ENCODE measurements at places on chromosomes 5 and 9.
A peak's percentile ranks its signal among the peaks of the same experiment; 100 is the strongest.

- H3K36me3 ChIP-seq = no peaks in the 10 kb centered on the region
- no peak overlapping the region for H3K27ac ChIP-seq
- no peaks in the 10 kb centered on the region for H3K4me1 ChIP-seq
- no peaks in the 10 kb centered on the region for H3K27me3 ChIP-seq
- no peak overlapping the region for H3K4me3 ChIP-seq
Measured at GRCh38 chr5:5925191-5925590, 453.2 kb downstream of the MED10 start.

DNA sequence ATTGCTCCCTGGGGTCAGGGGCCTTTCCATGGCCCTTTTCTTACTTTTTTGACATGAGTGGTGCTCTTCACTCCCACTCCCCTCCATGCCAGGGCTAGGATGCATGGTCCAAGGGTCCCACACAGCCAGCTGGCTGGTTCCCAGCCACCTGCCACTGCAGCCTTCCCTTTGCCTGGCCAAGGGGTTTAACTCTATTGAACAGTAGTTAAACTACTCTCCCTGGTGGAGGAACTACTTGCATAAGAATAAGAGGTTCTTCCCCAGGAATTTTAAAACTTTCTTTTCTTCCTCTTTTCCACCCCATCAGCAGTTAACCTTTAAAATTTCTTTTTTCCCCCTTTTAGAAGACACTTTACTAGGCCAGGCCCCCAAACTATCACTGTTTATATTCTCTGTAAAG, 1532.8 kb upstream of the ACO1 start:
- no peak overlapping the region for H3K4me3 ChIP-seq
- H3K27ac ChIP-seq = no peak overlapping the region
- no peaks in the 10 kb centered on the region for H3K4me1 ChIP-seq
- DNase-seq = no peak
- no peaks in the 10 kb centered on the region for H3K27me3 ChIP-seq

- no peak overlapping the region for H3K27ac ChIP-seq
- DNase-seq = no peak
- H3K27me3 ChIP-seq = no peaks in the 10 kb centered on the region
- H3K4me3 ChIP-seq = no peak overlapping the region
Measured at GRCh38 chr5:161382685-161383084, 163.8 kb downstream of the GABRB2 start.

- H3K4me1 ChIP-seq = no peaks in the 10 kb centered on the region
- DNase-seq = no peak
- H3K36me3 ChIP-seq = no peaks in the 10 kb centered on the region
- no peak overlapping the region for H3K27ac ChIP-seq
Measured at GRCh38 chr9:108626743-108627142, 229.0 kb downstream of the ACTL7B start.

- H3K27ac ChIP-seq = no peak overlapping the region
- H3K4me3 ChIP-seq = no peak overlapping the region
- H3K4me1 ChIP-seq = no peaks in the 10 kb centered on the region
- no peaks in the 10 kb centered on the region for H3K27me3 ChIP-seq
- no peak for DNase-seq
- no peaks in the 10 kb centered on the region for H3K36me3 ChIP-seq
Measured at GRCh38 chr5:73732045-73732444, 106.0 kb downstream of the ARHGEF28 start.

DNA sequence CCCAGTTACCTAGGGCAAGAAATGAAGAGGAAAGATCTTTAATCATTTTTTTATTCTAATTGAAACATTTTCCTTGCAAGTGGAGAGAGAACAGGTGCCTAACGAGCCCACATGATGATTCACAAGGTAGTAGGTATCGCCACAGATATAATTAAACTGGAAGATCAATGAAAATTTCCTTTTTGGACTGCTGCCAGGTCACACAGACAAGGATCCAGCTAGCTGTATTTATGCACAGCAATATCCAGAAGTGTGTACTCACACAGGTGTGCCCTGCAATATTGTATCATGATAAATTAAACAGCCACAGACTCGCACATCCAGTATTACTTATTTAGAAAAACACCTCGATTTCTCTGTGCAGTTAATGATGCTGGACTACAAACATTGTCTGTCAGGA, 294.0 kb upstream of the SMARCA2 start:
- no peak overlapping the region for H3K27ac ChIP-seq
- no peaks in the 10 kb centered on the region for H3K27me3 ChIP-seq
- H3K4me1 ChIP-seq = no peaks in the 10 kb centered on the region
- DNase-seq = no peak

DNA sequence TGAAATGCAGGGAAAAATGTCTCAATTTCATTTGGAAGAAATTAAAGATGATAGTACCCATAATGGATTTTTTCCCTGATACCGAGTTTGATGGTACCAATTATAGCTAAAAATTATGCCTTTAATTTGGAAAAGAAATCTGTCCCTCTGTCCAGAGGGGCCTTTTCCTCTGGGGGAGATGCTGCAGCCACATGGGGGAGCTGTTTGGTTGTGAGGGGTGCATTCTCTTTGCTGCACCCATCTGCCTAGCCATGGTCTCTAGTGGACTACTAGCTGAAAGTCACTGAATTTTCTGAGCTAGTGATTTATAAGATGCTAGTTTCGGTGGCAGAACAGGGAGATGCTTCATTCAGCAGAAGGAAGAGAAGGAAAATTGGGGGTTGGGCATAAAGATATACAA, 9.6 kb downstream of the SEC61B start:
- no peak overlapping the region for H3K27ac ChIP-seq
- H3K36me3 ChIP-seq = peaks cover 13% of the 10 kb centered on the region
- H3K4me1 ChIP-seq = no peaks in the 10 kb centered on the region
- H3K4me3 ChIP-seq = no peak overlapping the region

- no peaks in the 10 kb centered on the region for H3K36me3 ChIP-seq
- no peaks in the 10 kb centered on the region for H3K4me1 ChIP-seq
- no peaks in the 10 kb centered on the region for H3K27me3 ChIP-seq
- no peak overlapping the region for H3K27ac ChIP-seq
- no peak overlapping the region for H3K4me3 ChIP-seq
- DNase-seq = no peak
Measured at GRCh38 chr5:44708602-44709001, 100.1 kb upstream of the MRPS30 start.

DNA sequence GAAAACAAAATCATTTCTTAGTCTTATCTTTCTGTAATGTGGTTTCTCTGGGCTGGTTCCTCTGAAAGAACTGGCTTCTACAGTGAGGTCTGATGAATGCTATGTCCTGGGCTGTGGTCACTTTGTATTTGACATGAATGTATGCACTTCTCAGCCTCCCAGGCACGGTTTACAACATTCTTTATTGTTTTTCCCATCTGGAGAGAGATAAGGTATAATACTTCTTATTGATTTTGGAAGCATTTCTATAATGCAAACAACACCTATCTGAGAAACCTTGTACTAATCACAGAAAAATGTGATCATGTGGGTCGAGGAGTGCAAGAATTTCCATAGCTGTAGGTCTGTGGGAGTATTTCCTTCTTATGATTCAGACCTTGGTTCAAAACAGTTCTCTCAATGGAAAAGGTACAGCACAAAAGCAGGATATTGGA, 46.9 kb downstream of the ACTBL2 start:
- H3K27me3 ChIP-seq = no peaks in the 10 kb centered on the region
- peak; percentile 62 for DNase-seq
- H3K36me3 ChIP-seq = no peaks in the 10 kb centered on the region
- H3K4me3 ChIP-seq = no peak overlapping the region
- H3K4me1 ChIP-seq = no peaks in the 10 kb centered on the region

DNA sequence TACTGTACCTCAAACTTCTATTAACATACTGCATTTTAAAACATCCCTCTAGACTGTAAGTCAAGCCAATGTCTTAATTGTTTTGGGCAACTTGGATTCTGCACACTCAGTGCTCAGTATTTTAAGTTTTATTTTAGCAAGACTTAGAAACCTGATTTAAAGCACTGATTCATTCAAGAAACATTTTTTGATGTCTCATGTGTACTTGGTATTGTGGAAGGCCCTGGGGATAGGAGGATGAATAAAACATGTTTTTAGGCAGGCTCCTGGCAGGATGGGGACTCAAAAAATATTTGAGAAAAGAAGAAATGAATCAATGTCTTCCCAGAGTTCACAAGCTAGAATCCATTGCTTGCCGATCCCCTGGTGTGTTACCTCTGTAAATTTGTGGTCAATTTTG, 334.0 kb upstream of the PUM3 start:
- no peak overlapping the region for H3K27ac ChIP-seq
- no peak overlapping the region for H3K4me3 ChIP-seq
- no peaks in the 10 kb centered on the region for H3K36me3 ChIP-seq
- DNase-seq = peak; percentile 13
- no peaks in the 10 kb centered on the region for H3K4me1 ChIP-seq

DNA sequence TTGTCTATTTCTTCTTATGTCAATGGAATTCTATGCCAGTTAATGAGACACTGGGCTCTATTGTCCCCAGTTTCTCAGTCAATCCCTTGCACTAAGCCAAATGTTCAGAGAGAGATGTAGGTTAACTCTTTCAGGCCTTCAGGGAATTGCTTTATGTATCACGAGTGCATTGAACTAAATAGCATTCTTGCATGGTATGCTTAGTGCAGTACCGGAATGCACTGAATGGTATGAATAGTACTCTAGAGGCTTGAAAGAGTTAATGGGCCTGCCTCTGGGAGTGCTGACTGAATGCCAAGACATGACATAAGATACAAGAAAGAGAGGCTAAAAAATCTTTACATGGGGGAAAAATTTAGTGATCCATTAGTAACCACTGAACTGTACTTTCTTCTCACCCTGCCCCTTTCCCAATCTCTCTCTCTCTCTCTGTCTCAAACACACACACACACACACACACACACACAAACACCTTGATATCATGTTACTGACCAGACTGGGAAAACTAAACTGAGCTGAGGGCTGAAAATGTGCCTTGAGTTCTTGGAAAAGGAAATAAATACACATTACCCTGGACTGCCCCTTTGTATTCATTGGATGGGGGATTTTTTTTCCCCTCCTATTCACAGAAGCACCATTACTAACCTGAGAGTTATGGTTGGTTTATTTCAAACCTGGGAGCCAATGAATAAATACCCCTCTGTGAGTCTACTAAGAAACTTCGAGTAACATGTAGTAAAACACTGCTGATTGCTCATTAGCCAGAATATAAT, 35.4 kb upstream of the TMC1 start:
- H3K27ac ChIP-seq = no peak overlapping the region
- H3K4me3 ChIP-seq = no peak overlapping the region
- no peaks in the 10 kb centered on the region for H3K4me1 ChIP-seq
- no peaks in the 10 kb centered on the region for H3K27me3 ChIP-seq

GRCh38 chr9:29691758-29692407, 2118.6 kb upstream of the C9orf72 start:
- peak; percentile 2 for DNase-seq
- no peaks in the 10 kb centered on the region for H3K36me3 ChIP-seq
- no peak overlapping the region for H3K27ac ChIP-seq
- no peaks in the 10 kb centered on the region for H3K27me3 ChIP-seq

GRCh38 chr9:89418882-89419640, 78.9 kb downstream of the SEMA4D start:
- H3K4me3 ChIP-seq = no peak overlapping the region
- no peaks in the 10 kb centered on the region for H3K27me3 ChIP-seq
- no peak for DNase-seq
- H3K27ac ChIP-seq = no peak overlapping the region
- H3K36me3 ChIP-seq = no peaks in the 10 kb centered on the region

DNA sequence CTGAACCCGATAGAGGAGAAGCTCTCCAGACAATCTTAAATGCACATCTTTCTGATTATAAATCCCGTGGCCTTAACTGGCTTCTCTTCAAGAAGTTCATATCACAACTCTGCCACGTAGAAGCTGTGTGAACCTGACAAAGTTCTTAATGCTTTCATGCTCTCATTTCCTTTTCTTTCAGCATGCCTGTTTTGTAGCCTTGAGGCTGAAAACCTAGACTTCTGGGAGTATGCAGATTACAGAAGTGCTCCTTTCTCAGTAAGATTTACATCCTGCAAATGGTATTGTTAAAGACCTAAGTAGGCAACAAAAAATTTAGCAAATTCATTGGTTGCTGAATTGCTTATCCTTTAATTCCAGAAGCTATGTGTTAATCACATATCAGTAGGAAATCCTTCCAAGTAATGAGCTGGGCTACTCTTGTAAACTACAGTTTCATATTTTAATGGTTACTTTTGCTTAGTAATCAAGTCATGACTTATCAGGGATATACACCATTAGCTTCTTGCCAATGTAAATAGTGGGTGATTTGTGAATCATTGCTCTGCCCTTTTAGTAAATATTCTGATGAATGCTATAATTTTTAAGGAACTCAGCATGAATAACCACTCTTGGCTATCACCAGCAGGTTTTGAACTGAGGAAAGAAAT, 334.7 kb downstream of the FBXL7 start:
- no peak for DNase-seq
- H3K36me3 ChIP-seq = no peaks in the 10 kb centered on the region
- no peaks in the 10 kb centered on the region for H3K27me3 ChIP-seq
- H3K4me3 ChIP-seq = no peak overlapping the region
- H3K27ac ChIP-seq = no peak overlapping the region

DNA sequence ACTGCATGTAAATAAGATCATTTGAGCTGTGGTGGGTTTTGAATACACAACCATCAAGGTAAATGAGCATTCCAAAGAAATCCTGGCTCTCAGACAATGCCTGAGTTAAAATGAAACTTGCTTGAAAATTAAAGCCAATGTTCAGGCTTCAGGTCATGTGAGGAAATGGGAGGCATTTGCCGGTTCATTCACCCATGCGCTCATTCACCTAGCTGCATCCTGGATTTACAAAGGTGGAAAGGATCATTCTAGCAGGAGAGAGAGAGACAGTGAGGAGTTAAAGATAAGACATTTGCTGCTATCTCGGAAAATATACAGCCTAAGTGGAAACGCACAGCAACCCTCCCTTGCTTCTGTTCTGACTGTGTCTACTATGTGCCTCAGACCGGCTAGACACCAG, 143.8 kb upstream of the KLF4 start:
- H3K4me1 ChIP-seq = peaks cover 4% of the 10 kb centered on the region
- H3K4me3 ChIP-seq = no peak overlapping the region
- H3K27me3 ChIP-seq = no peaks in the 10 kb centered on the region
- no peak overlapping the region for H3K27ac ChIP-seq
- H3K36me3 ChIP-seq = no peaks in the 10 kb centered on the region

DNA sequence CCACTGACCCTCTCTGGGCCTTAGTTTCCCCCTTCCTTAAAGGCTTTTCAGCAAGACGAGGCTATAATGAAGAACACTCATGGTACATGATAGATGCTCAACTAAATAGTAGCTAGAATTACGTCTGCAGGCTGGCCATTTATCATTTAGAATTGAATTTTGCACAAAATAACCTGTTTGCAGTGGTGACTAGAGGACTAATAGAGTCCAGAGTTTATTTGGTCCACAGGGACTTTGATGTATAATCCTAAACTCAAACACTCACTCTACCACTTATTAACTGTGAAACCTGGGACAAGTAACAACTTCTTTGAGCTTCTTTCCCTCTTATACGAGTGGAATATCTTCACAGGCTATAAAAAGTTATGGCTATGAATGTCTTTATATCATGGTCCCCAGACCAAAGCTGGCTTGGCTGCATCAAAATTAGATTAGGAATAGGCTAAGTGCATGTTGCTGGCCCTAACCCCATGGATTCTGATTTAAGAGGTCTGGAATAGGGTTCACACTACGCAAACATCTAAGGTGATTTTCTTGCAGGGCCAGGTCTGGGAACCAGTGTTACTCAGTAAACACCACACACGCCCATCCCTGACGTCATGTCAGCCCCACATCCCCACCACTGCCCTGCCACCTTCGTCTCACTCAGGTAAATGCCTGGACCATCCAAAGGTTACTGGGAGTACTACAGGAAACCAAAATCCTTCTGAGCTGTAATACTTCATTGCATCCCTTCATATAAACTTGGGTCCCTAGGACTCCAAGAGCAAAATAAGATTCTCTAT, 150.6 kb downstream of the FRMD3 start:
- no peaks in the 10 kb centered on the region for H3K36me3 ChIP-seq
- no peak overlapping the region for H3K4me3 ChIP-seq
- no peak for DNase-seq
- no peak overlapping the region for H3K27ac ChIP-seq
- no peaks in the 10 kb centered on the region for H3K27me3 ChIP-seq
